Mesothelial cell of epicardium (in vitro differentiated cells): ENCODE measurements at places on chromosomes 2 and 18. TPM values are rescaled to one million over a fixed set of nuclear protein-coding genes. Genes with fewer than 3 reads are reported as not detected.

Gene REG1B
- not detected in 3 replicates for total RNA-seq

- peak overlapping the region; percentile 16 for H3K27ac ChIP-seq
- DNase-seq, result no peak
- H3K4me3 ChIP-seq, result no peak overlapping the region
- H3K36me3 ChIP-seq, result peaks cover 7% of the 10 kb centered on the region
- no peaks in the 10 kb centered on the region for H3K27me3 ChIP-seq
- H3K4me1 ChIP-seq, result peaks cover 7% of the 10 kb centered on the region
Observed at GRCh38 chr2:23684395-23685176, 242.3 kb downstream of the ATAD2B start.

GRCh38 chr18:58755304-58756010 is 84.2 kb downstream of the MALT1 start:
- no peak overlapping the region for H3K27ac ChIP-seq
- DNase-seq, result no peak
- no peak overlapping the region for H3K4me3 ChIP-seq
- peaks cover 13% of the 10 kb centered on the region for H3K27me3 ChIP-seq
- H3K36me3 ChIP-seq, result peaks cover 6% of the 10 kb centered on the region

Gene SERPINB4
- not detected in 3 replicates for total RNA-seq

DNA sequence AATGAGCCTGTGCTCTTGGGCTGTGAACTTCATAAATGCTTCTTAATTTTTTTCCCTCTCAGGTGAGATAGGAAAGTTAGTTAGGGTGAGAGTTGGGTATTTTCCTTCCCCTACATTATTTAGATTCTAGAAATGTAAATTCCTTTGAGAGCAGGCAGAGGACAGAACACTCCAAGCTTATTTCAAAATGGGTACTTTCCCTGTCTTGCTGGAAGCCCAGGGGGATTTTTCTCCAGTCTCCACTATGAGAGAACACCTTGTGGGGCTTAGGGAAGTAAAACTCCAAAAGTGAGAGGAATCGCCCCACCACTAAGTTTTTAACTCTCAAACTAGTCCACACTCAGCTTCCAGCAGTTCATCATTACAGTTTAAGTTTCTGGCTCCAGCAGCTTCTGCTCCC is 253.2 kb upstream of the CTAGE1 start:
- H3K4me1 ChIP-seq, result peaks cover 46% of the 10 kb centered on the region
- H3K4me3 ChIP-seq, result no peak overlapping the region
- no peak for DNase-seq
- H3K27me3 ChIP-seq, result peaks cover 7% of the 10 kb centered on the region
- H3K27ac ChIP-seq, result peak overlapping the region; percentile 80
- H3K36me3 ChIP-seq, result peaks cover 5% of the 10 kb centered on the region

- no peak overlapping the region for H3K4me3 ChIP-seq
- no peaks in the 10 kb centered on the region for H3K36me3 ChIP-seq
- peaks cover 9% of the 10 kb centered on the region for H3K4me1 ChIP-seq
- peak; percentile 47 for DNase-seq
- H3K27ac ChIP-seq, result no peak overlapping the region
Observed at GRCh38 chr18:2104620-2105462, 466.5 kb downstream of the METTL4 start.

- no peak overlapping the region for H3K4me3 ChIP-seq
- peak overlapping the region; percentile 75 for H3K27ac ChIP-seq
- no peaks in the 10 kb centered on the region for H3K36me3 ChIP-seq
- H3K4me1 ChIP-seq, result peaks cover 14% of the 10 kb centered on the region
- DNase-seq, result no peak
Observed at GRCh38 chr2:224983712-224984554, 58.3 kb downstream of the DOCK10 start.

DNA sequence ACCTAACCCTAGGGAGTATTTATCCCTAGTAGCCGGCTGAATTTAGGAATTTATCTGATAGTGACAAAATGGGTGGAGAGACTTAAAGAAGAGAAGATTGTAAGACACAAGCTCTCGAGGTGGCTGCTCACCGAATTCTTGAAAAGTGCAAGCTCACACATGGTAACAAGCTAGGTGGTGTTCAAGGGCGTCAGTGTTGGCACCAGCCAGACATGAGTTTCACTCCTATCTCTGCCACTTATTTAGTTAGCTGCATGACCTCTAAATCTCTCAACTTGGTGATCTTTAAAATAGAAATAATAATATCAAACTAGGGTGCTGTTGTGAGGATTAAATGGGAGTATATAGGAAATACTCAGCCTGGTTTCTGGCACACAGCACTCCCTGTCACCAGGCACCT is 102.6 kb upstream of the APCDD1 start:
- H3K4me3 ChIP-seq, result no peak overlapping the region
- H3K27me3 ChIP-seq, result no peaks in the 10 kb centered on the region
- no peak for DNase-seq
- no peak overlapping the region for H3K27ac ChIP-seq

Gene HOXD11
- 1.9 to 3.0 TPM (median 2.2 TPM) in 3 replicates for total RNA-seq

Gene UGT1A3
- not detected in 3 replicates for total RNA-seq

DNA sequence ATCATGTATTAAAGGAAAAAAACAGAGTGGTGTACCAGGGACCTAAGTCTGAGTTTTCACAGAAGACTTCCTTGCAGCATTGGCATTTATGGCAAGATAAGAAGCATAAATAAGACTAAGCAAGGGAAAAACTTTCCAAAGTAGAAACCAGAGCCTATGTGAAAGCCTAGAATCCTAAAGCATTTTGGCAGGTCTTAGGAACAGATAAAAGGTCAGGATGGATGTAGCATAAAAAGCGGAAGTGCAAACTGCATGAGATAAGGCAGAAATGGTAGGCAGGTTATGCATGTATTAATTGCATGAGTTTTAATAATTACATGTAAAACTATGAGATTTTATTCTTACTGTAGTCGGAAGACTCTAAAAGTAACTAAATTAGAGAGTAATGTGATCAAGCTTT is 596.5 kb downstream of the SUCLG1 start:
- H3K27ac ChIP-seq, result no peak overlapping the region
- H3K36me3 ChIP-seq, result no peaks in the 10 kb centered on the region
- DNase-seq, result no peak

DNA sequence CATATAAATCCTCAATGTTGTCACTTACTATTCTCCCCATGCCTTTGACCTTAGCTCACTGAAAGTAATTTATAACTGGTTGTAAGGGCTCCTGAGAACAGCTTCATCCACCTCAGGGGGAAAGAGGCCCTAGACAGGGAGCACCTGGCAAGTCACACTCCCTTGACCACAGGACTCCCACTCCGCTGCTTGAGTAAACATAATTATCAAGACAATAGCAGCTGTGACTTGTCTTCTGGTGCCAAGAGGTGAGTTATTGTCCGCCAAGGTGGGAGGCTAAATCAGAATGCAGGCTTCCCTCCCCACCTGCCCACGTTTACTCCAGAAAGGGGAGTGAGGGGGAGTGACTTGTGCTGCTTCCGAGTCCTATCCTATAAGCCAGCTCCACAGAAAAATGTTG is 230.6 kb upstream of the LRATD1 start:
- H3K27ac ChIP-seq, result no peak overlapping the region
- H3K4me1 ChIP-seq, result peaks cover 2% of the 10 kb centered on the region
- peaks cover 6% of the 10 kb centered on the region for H3K27me3 ChIP-seq
- no peak overlapping the region for H3K4me3 ChIP-seq

Gene LRP2
- total RNA-seq, result 52.1 to 54.3 TPM (median 54.2 TPM) in 3 replicates

- H3K27me3 ChIP-seq, result no peaks in the 10 kb centered on the region
- no peak overlapping the region for H3K4me3 ChIP-seq
- H3K36me3 ChIP-seq, result peaks cover 19% of the 10 kb centered on the region
- DNase-seq, result no peak
- no peak overlapping the region for H3K27ac ChIP-seq
- H3K4me1 ChIP-seq, result peaks cover 17% of the 10 kb centered on the region
Observed at GRCh38 chr2:37226863-37227262, 4.5 kb downstream of the CEBPZ start.

DNA sequence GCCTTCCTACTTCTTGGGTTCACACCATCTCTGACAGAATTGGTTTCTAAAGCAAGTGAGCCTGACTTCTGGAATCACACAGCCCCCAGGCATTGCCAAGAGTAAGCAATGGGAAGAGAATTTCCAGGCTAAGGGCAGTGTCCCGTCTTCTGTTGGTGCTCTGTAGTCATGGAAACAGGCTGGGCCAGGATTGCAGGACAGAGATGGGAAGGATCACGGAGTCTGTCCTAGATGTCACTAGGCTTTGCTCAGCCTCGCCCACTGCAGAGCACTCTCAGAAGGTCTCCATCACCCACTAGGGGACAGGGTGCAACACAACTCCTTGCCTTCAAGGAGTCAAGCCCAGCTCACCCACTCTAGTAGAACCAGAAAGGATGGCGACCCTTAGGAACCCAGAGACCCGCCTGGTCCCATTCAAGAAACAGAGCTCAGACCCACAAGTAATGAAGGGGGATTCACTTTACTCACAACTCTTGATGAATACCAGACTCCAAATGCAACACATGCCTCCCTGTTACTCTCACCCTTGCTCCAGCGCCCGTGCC is 48.6 kb upstream of the TEX51 start:
- peaks cover 59% of the 10 kb centered on the region for H3K27me3 ChIP-seq
- no peak overlapping the region for H3K27ac ChIP-seq
- no peaks in the 10 kb centered on the region for H3K4me1 ChIP-seq
- no peak overlapping the region for H3K4me3 ChIP-seq
- no peaks in the 10 kb centered on the region for H3K36me3 ChIP-seq

Gene PNKD
- 63.2 to 70.4 TPM (median 69.5 TPM) in 3 replicates for total RNA-seq

GRCh38 chr2:236959876-236960275 is 125.8 kb upstream of the COPS8 start:
- H3K27ac ChIP-seq, result no peak overlapping the region
- no peak overlapping the region for H3K4me3 ChIP-seq
- peaks cover 34% of the 10 kb centered on the region for H3K4me1 ChIP-seq
- DNase-seq, result no peak
- H3K36me3 ChIP-seq, result peaks cover 9% of the 10 kb centered on the region
- no peaks in the 10 kb centered on the region for H3K27me3 ChIP-seq
